ENCODE measurements at places on chromosomes 2 and 18.

GRCh38 chr2:54350426-54350825 is 94.4 kb upstream of the TSPYL6 start:
- DNase-seq, result no peak

DNA sequence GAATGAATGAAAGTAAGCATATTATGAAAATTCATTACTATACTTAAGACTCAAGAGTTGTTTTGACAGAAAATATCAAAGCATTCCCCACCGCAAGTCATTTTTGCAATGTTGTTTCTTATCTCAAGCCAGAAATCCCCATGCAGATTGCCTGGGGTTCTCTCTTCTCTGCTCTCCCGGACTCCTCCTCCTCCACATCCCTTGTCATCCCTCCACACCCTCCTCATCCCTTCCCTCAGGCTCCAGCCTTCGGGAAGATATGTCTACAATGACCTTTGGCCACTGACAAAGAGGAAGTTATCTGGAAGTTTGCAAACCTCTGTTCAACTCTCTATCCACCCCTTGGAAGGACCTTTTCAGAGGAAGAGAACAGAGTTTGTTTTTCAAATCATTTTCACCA is 11.9 kb downstream of the TFCP2L1 start:
- no peak for DNase-seq

DNA sequence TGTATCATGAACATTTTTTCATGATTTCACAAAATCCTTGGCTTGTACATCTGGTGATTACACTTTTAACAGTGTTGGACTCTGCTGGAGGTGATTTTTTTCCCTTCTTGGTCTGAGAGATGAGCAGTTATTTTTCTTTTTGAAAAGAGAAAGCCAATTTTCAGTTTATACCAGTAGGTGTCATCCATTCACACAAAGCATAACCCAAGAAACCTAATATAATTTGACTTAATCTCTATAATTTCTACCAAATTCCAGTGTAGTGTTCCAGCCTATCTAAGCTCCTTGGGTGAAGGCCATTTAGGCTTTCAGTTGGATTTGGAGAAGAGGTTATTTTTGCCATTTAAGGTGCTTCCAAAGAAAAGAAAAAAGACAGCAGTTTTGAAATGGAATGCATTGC is 7.7 kb upstream of the ICOS start:
- no peak for DNase-seq

GRCh38 chr2:37013315-37013641 is 46.9 kb upstream of the STRN start:
- no peak for DNase-seq

DNA sequence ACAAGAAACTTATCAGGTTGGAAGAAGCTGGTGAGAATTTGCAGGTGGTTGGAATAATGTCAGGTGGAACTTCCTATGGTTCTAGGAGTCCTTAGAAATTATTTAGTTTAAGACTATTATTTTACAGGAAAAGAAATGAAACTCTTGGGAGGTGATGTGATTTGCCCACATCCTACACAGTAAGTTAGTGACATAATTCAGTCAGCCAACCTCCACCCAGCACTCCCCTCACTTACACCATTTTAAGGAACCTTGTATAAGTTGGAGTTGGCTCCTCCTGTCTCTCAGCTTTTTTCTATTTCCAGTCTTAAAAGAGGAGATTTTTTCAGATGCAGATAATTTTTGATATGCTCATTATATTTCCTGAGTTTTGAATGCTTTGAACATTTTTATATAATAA is 86.4 kb downstream of the SKA1 start:
- DNase-seq, result no peak

DNA sequence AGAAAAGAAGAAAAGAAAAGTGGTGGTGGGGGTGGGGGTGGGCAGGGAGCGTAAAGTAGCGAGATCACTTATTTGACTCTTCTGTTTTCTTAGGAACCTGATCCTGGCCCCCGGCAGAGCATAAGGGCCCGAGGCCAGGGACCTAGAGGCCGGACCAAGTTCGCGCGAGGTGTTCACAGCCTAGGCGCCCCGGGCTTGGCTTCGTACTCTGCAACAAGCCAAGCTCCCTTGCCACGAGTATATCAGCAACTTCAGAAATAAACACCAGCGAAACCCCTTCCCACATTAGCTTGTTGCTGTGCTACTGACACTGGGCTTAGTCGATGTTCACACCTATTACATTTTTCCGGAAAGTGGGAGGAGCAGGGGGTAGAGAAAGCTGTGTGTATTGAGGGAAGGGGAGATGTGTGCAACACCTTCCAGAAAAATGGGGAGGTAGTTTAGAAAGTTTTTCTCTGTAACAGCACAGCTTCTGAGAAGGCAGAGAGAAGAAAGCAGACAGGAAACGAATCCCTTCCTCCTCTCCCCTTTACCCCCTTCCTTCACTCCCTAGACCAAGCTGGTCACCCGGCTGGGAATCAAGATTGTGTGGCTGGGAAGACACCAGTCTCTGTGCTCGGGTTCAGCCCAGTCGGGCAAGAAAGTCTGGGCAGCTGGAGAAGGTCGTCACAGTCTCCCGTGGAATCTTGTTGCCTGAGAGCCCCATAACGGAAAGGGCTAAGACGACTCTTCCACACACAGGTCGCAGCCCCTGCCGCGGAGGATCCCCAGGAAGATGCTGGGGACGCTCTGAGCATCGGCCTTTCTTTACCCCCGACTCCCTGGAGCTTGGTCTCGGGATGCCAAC is 12.0 kb upstream of the SATB2 start:
- DNase-seq, result no peak

- no peak for DNase-seq
These were observed 44.0 kb downstream of the KIF3C start for GRCh38 chr2:25938345-25938744.

- no peak for DNase-seq
These were observed 13.9 kb upstream of the DSC1 start for GRCh38 chr18:31176531-31176930.

- no peak for DNase-seq
These were observed 542.4 kb upstream of the NRP2 start for GRCh38 chr2:205139822-205140463.

GRCh38 chr18:61333746-61334490 is 688 bp downstream of the CDH20 start:
- DNase-seq, result no peak

GRCh38 chr2:176111846-176112374 is 4.7 kb upstream of the HOXD10 start:
- DNase-seq, result no peak

GRCh38 chr18:46071653-46072375 is at the start of gene PSTPIP2:
PSTPIP2 (minus strand) TSS chr18:46072260; CDS start chr18:46072188, 72 bp downstream.
- peak; percentile 42 for DNase-seq

- DNase-seq, result no peak
These were observed 37.2 kb downstream of the PTPRM start for GRCh38 chr18:7604361-7604760.

GRCh38 chr18:27645929-27646328 is 460.8 kb upstream of the CHST9 start:
- no peak for DNase-seq

DNA sequence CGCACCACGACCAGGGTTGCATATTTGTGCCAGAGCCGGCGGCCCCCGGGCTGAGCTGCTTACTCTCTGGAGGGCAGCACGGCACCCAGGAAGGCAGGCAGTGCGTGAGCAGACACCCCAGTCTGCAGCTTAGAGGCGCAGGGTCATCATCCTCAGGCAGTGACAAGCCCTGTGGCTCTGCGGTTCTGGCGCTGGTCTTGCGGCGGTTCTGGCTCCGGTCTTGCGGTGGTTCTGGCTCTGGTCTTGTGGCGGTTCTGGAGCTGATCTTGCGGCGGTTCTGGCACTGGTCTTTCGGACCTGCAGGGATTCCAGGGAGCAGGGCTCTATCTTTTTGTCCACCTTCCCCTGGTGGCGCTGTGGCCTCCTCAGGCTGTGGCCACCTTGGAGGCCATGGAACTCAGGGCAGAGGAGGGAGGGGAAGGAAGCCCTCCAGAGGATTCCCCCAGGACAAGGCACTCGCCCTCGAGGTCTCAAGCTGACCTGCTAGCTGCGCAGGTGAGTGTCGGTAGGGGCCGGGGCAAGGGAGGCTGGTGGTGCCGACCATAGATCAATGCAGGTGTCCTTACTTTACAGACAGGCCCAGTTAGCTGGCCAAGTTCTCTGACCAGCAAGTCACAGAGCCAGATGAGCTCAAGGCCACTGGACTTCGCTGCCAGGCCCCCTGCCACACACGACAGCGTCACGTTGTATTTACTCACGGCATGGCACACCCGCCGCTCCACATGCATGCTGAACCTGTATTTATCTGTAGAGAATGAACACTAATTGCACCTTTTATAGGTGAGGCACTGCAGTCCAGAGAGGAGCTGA is 14.9 kb downstream of the ESPNL start:
- no peak for DNase-seq

DNA sequence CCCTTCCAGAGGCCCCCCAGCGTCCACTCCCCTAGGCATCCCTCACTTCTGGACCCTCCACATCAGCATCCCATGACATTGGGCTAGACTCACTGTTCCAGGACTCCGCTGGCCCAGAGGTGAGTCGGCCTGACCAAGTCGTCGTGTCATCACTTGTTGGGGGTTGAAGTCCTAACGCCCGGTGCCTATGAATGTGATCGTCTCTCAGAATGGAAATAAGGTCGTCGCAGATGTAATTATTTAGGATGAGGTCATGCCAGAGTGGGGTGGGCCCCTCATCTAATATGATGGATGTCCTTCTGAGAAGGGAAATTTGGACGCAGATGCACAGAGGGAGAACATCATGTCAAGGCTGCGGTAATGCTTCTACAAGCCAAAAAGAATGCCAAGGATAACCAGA is 142.7 kb downstream of the AGAP1 start:
- no peak for DNase-seq

- no peak for DNase-seq
These were observed 422.9 kb upstream of the TRIB2 start for GRCh38 chr2:12293874-12294273.

GRCh38 chr18:40930211-40930882 is 1024.7 kb upstream of the PIK3C3 start:
- DNase-seq, result no peak

- DNase-seq, result no peak
These were observed 443.7 kb downstream of the TNS1 start for GRCh38 chr2:217559084-217559483.

DNA sequence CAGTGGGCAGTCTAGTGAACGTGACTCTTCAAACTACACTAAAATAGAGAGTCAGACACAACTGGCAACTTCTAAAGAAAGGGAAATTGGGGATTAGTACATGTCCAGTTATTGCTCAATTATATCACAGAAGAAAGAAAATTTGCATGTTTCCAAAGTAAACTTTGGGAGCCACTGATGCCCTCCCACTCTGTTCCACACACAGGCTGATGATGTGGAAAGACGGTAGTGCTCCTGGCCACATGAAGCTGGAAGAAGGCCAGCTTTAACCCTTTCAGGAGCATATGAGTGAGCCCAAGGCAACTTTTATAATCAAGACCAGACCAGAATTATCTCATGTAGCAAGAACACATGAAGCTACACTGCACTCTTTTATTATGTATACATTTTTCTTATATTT is 141.0 kb downstream of the NR4A2 start:
- no peak for DNase-seq

- DNase-seq, result no peak
These were observed 1719.2 kb upstream of the PIK3C3 start for GRCh38 chr18:40235836-40236235.

DNA sequence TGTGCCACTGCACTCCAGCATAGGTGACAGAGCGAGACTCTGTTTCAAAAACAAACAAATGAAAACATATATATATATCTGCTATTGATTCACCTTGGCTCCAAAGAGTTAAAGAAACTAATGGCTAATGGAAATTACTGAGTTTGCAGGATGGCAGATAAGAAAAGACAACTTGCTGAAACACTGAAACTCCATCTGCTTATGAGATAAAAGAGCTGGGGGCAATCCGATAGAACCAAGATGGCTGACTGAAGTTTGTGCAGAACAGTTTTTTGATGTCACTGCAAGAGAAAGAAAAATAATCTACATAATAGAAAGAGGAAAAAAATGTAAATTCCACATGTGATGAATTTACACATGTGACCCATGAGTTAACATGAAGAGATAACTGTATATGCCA is 88.2 kb downstream of the LRATD1 start:
- DNase-seq, result no peak

DNA sequence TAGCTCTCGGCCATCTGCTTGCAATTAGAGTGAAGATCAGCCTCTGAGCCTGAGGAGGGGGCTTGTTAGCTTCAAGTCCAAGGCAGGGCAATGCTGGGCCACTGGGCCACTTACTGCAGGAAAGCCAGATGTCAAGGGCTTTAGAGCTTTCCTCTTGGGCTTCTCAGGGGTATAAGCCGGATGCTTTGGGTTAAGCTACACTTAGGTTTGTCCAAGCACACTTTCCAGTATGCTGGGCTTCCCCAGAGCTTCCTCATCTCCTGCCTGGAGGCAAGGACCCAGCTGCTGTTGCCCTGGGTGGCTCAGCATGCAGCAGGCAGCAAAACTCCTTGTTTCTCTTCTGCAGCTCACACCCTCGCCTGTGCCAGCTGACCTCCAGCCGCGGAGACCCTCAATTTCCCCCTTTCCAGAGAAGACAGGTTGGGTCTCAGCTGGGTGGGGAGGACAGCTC is 29.0 kb upstream of the ATOH8 start:
- DNase-seq, result no peak

GRCh38 chr2:231632559-231633142 is 40.0 kb downstream of the TEX44 start:
- DNase-seq, result no peak

- no peak for DNase-seq
These were observed 20.8 kb downstream of the PTPN18 start for GRCh38 chr2:130376433-130377293.

- DNase-seq, result no peak
These were observed 79.6 kb downstream of the STPG4 start for GRCh38 chr2:47075361-47076125.

DNA sequence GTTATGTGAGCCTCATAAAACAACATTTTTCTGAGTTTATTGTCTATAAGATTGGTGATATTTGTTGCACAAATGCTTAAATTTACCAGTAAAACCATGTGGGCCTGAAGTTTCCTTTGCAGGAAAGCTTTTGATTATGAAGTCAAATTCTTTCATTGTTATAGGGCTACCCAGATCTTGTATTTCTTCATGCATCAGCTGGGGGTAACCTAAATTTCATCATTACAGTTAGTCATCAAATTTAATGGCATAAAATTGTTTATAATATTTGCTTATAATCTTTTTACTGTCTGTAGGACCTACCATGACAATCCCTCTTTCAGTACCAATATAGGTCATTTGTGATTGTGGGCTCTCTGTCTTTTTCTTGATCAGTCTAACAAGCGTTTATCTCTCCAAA is 47.8 kb downstream of the SMAD2 start:
- no peak for DNase-seq

All from stimulated activated CD8-positive, alpha-beta memory T cell treated with anti-CD3 and anti-CD28 coated beads, Interleukin-12 subunit alpha, Interleukin-12 subunit beta, amount 100 ng/mL, for 4 hours (primary cell).